CD4-positive, alpha-beta T cell treated with Interleukin-15 for 4 hours (primary cell): ENCODE measurements at places on chromosomes 6 and 20.

DNA sequence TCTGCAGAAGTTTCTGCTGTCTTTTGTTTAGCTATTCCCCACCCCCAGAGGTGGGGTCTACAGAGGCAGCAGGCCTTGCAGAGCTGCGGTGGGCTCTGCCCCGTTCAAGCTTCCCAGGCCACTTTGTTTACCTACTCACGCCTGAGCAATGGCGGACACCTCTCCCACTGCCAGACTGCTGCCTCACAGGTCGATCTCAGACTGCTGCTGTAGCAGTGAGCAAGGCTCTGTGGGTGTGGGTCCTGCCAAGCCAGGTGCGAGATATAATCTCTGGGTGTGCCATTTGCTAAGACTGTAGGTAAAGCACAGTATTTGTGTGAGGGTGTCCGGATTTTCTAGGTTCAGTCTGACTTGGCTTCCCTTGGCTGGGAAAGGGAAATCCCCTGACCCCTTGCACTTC, 23.6 kb upstream of the ZNF337 start:
- DNase-seq: no peak

- DNase-seq: no peak
Measured at GRCh38 chr6:4582506-4583417, 193.4 kb upstream of the CDYL start.

GRCh38 chr6:155154158-155154830, 109.5 kb upstream of the CLDN20 start:
- peak; percentile 70 for DNase-seq

- no peak for DNase-seq
Measured at GRCh38 chr6:142879076-142879475, 65.9 kb downstream of the HIVEP2 start.

DNA sequence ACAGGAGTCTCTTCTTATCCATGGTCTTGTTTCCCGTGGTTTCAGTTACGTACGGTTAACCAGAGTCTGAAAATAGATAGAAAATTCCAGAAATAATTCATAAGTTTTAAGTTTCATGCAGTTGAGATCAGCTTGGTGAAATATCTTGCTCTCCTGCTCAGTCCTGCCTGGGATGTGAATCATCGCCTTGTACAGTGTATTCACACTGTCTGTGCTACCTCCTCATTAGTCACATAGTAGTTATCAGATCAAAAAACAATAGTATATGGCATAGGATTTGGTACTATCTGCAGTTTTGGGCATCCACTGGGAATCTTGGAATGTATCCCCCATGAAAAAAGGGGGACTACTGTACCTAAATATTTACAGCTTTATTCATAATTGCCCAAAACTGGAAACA, 22.7 kb upstream of the MOCS1 start:
- DNase-seq: no peak

GRCh38 chr20:34105978-34106675, 5.9 kb downstream of the EIF2S2 start:
- DNase-seq: no peak

DNA sequence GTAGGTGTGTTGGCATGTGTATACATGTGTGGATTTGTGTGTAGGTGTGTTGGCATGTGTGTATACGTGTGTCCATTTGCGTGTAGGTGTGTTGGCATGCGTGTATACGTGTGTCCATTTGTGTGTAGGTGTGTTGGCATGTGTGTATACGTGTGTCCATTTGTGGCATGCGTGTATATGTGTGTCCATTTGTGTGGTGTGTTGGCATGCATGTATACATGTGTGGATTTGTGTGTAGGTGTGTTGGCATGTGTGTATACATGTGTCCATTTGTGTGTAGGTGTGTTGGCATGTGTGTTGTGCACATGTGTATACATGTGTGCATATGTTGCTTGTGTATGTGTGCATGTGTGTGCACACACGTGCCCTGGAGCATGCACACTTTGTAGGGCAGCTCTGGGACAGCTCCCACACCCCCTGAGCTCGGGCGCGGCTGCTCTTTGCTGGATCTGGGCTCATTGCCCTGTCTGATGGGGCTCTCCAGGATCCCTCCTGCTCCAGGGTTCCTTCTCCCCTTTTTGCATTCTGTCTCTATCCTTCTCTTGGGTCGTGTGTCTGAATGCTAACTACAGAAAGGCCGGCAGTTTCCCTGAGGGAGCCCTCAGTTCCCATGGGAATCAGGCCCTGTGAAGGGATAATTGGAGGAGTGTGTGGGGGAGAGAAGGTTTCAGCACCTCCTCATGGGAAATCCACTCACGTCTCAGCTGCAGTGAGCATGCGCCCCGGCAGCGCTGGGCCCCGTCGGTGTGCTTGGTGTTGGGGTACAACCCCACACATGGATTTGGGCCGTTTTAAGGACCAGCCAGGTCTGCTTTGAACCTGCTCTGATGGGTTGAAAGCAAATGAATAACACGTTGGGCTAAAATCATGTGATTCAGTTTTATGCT, 102.0 kb downstream of the ERMARD start:
- no peak for DNase-seq

DNA sequence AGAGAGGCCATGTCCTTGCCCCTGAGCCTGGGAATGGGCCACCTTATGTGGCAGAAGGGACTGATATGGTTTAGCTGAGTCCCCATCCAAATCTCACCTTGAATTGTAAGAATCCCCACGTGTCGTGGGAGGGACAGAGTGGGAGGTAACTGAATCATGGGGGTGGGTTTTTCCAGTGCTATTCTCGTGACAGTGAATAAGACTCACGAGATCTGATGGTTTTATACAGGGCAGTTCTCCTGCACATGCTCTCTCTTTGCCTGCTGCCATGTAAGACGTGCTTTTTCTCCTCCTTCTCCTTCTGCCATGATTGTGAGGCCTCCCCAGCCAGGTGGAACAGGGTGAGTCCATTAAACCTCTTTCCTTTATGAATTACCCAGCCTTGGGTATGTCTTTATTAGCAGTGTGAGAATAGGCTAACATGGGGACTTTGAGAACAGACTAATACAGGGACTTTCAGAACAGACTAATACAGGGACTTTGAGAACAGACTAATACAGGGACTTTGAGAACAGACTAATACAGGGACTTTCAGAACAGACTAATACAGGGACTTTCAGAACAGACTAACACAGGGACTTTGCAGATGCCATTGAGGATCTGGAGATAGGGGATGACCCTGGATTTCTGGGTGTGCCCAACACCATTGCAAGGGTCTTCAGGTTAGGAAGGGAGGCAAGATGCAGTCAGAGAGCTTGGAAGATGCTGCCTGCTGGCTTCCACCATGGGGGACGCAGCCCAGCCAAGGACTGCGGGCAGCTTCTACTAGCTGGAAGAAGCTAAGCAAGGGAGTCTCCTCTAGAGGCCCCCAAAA, 86.9 kb downstream of the RAMACL start:
- no peak for DNase-seq

- no peak for DNase-seq
Measured at GRCh38 chr6:95797054-95797453, 218.7 kb upstream of the FUT9 start.

DNA sequence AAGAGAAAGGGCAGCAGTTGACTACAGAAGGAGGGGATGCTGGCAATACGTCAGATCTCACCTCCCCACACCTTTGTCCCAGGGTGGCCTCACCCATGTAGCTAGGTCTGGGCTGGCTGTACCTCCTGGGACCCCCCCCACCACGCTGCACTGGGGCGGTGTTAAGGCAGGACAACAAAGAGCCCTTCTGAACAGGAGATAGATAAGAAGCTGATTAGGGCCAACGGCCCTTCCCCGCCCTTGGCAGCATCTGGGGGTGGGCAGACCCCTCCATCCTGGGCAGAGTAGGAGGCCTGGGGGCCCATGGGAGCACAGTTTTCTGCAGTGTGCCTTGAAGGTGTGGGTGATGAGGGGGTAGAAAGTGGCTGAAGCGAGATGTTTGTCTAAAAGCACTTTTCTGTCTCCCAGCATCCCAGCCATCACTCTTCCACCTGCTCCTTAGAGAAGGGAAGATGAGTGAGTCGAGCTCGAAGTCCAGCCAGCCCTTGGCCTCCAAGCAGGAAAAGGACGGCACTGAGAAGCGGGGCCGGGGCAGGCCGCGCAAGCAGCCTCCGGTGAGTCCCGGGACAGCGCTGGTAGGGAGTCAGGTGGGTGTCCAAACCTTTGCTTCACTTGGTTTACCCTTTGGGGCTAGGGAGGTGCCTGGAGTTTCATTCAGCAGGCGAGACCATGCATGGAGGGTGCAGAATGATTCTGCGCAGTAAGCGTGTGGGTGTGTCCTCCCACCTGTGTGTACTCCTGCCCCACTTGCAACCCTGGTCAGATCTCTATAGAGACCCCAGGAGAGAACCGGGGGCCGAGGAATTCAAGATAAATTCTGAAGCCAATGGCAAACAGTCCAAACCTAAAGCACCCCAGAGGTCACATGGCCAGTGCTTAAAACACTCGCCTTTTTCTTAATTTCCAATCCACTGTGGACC, 3.9 kb downstream of the HMGA1 start:
- no peak for DNase-seq
